ENCODE measurements at places on chromosomes 3 and 15.

DNA sequence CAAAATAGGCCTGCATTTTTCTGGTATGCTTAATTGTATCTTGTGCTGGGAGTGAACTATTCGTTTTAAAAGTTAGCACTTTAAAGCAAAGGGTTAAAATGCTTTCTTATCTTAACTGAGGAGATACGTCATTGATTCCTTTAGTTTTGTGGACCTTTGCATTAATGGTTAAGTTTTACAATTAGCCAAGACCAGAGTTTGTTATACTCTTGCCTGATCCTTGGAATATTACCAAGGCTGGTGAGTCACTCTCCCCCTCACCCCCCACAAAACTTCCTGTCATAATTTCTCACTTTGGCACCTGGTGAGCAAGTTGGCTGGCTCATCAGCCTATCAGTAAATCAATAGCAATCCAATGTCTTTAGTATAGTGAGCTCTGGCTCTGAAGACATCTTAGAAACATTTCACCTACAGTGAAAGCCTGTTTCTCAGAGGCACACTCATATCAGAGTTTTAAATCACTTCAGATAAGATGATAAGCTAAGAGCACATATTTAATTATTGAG is 26.7 kb downstream of the SLC2A2 start:
- no peak for DNase-seq

- no peak for DNase-seq
Measured at GRCh38 chr15:80970018-80970657, 19.5 kb downstream of the MESD start.

GRCh38 chr15:87711026-87711425 is 545.5 kb downstream of the NTRK3 start:
- no peak for DNase-seq

- DNase-seq: no peak
Measured at GRCh38 chr15:59838900-59839299, 149.8 kb upstream of the BNIP2 start.

DNA sequence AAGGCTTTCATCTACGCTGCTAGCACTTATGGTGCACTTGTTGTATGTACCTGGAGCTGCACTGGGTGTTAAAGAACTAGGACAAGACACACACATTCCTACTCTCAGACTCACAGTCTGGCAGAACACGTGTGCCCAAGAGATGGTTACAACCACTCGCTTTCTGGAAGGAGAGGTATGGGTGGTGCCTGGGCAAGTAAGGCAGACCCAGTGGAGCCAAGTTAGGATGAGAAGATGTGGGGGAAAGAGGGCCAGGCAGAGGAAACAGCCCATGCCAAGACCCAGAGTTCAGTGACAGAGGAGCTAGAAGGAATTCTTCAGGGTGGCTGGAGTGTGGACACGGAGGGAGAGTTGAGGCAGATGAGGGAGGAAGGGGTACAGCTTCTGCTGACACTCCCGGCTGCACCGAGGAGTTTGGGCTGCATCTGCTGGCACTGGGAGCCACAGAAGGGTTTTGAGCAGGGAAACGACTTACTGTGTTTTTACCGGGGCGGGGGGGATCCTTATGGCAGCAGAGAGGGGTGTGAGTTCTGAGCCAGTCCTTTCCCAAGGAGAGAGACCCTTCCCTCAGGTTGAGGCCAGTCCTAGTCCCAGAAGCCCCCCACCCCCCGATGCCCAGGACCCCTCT is 59.0 kb downstream of the GRIP2 start:
- DNase-seq: no peak

All from left forelimb (tissue), 1 donor.